Smooth muscle cell of the brain vasculature (primary cell): ENCODE measurements at places on chromosomes 13 and 19.

- no peak for DNase-seq
Measured at GRCh38 chr19:52020506-52020905, 7.7 kb downstream of the ZNF614 start.

GRCh38 chr13:89097994-89098393 is 1426.8 kb downstream of the SLITRK5 start:
- no peak for DNase-seq

DNA sequence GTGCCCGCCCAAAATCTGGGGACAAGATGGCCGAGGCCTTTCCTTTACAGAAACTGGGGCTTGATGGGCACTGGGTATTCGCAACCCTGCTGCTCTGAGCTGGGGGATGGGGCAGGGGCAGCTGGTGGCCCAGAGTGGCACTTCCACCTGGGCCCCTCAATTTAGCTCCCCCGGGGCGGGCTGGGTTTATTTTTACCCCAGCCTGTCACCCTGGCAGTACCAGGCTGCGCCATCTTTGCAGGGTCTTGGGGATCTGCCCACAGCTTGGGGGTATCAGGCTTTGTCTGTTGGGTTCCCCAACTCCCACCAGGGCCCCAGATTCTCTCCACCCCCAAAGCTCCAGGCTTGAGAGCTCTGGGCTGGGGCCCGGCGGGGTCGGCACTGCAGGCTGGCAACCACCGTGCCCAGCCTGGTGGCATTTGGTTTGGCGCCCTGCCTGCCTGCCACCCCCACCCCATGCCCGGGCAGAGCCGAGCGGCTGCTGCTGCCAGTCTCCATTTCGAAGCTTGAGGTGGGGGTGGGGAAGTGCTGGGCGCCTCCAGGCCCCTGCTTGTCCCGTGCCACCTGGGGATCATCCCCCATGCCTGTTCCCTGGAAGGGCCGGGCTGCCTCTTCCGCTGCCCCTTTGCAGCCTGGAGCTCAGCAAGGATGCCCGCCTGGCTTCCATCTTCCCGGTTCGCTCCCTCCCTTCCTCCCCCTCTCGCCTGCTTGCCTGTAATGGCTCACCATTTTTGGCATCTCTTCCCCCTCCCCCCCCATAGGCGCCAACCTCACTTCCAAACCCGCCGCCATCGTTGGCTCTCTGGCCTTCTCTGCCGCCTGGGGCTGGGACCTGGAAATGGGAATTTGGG is 11.4 kb downstream of the NFIX start:
- no peak for DNase-seq

- no peak for DNase-seq
Measured at GRCh38 chr19:28485292-28485691, 727.7 kb downstream of the UQCRFS1 start.

DNA sequence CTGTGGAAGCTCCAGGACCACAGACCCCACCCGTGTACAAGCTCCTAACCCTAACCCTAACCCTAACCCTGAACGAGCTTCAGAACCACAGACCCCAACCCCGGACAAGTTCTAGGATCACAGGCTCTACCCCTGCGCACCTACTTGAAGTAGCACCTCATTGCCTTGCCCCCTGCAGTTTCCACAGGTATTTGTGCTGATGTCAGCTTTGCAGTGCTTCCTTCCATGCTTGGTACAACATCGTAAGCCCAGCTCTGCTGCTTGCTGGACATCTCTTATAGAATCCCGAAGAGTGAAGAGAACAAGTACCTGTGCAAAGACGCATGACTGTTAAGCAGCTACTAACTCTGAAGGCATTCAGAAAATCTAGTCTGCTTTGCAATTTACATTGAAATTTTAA is 20.7 kb upstream of the CDC16 start:
- DNase-seq = no peak

DNA sequence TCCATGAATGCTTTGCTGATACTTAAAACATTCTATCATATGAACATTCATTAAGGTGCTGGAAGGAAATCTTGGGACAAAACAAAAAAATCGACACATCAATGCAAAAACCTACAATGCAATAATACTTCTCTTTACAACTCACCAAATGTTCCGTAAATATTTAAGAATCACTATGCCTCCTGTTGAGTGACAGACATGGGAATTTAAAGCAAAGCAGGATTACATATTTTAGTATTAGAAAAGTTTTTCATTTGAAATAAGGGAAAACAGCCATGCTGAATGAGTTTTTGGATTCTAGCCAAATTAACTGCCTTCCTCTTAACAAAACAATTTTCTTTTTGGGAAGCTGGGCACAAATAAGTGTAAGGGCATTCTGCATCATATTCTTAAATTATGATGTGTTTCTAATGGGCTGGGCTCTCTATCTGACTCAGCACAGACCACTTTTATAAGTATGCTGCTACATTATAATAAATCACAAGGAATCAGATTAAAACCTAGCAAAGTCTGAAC is 93.7 kb downstream of the RBM26 start:
- no peak for DNase-seq

GRCh38 chr13:114015111-114015968 is 41.5 kb upstream of the C13orf46 start:
- no peak for DNase-seq

GRCh38 chr19:44808463-44809371 is at the start of gene BCAM:
BCAM (plus strand) TSS chr19:44809103; CDS start chr19:44809125, 22 bp downstream.
- no peak for DNase-seq

DNA sequence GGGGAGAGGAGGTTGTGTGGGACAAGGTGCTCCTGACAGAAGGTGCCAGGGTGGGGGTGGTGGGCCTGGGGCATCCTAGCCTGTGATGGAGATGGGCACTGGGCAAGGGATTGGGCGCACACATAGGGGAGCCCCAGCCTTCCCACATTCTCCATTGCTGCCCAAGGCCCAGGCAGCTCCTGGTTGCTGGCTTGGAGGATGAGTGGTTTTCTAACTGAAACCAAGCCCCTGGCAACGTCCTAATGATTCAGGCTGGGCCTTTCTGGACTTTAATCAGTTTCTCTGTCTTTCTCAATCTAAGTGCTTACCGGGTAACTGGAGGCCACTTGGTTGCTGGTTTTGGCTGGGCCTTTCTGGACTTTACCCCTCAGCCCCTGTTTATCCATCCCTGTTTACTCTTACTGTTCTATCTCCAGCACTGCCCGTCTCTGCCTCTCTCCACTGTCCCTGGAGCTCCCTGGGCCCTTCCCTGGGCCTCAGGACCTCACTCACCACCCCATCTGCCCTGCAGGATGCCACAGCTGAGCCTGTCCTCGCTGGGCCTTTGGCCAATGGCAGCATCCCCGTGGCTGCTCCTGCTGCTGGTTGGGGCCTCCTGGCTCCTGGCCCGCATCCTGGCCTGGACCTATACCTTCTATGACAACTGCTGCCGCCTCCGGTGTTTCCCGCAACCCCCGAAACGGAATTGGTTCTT is 354 bp downstream of the CYP4F3 start:
- no peak for DNase-seq

GRCh38 chr19:45613926-45614725 is 12.1 kb upstream of the GPR4 start:
- peak; percentile 57 for DNase-seq

DNA sequence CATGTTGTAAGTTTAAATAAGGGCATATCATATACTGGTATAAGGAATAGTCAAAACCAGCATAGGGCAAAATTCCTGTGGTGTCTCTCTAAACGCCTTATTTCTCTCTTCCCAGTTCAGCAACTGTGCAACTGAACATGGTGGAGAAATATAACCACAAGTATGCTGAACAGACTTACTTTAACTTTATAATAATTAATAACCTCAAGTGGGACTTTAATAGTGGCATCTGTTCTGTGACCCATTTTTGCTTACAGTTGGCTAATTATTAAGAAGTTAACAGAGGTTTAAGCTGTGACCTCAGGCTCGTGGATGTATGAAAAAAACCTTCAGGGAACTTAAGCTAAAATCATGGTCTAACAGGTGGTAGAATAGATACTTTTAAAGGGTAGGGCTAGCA is 54.3 kb downstream of the MICU2 start:
- DNase-seq = no peak

DNA sequence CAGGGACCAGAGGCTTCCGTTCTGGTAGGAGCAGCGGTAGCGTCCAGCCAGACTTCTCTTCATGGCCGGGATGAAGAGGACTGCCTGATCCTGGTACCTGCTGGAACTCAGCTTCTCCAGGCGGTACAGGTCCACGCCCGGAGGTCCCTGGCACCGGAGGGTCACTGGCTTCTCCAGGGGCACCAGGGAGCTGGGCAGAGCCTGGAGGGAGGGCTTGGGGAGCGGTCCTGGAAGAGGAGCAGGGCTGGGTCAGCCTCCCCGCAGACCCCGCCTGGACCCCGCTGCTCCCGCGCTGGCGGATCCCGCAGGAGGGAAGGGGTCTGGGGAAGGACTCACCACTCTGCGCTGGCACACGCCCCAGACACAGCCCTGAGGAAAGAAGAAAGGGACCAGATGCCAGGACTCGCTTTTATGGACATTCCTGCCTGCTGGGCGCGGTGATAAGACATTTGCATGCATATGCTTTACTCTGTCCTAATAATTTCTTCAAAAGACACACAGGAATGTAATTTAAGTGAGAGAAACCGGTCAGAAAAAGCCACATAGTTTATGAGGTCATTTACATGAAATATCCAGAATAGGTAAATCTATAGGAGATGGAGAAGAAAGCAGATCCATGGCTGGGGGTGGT is 5.8 kb downstream of the GP6 start:
- DNase-seq = no peak

DNA sequence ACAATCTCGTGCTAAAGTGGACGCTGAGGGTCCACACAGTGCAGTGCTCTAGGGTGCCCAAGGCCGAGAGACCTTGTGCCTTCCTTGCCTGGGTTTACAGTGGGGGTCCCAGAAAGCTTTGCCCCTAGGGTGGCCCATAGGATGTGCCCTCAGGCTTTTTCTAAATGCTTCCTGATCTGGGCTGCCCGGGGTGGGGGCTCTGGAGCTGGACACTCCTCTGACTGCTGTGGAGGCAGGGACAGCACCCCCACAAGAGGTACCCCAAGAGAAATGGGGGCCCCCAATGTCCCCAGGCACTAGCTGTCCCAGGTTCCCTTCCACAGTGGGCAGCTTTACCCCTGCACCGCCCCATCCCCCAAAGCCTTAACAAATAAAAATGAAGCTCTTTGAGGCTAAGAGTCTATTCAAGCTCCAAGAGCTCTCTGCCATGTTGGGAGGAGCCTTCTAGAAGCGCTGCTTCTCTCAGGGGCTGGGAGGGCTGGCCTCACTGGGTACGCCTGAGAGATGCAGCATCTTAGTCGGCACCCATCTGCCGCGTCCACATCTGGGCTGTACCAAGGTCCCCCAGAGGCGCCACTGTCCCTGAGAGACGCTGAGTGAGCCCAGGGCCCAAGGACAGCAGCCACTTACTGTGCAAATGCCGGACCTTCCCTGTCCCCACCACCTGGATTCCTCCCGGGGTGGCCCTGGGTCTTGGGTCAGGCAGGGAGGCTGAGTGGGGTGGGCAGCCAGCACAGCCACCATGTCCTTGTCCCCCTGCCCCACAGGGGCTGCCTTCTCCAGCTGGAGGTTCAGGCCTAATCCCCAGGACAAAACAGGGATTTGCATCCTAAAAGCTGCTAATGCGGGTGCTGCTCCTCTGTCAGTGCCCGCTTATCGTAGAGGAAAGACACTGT is 27.4 kb downstream of the CEBPA start:
- DNase-seq = no peak

DNA sequence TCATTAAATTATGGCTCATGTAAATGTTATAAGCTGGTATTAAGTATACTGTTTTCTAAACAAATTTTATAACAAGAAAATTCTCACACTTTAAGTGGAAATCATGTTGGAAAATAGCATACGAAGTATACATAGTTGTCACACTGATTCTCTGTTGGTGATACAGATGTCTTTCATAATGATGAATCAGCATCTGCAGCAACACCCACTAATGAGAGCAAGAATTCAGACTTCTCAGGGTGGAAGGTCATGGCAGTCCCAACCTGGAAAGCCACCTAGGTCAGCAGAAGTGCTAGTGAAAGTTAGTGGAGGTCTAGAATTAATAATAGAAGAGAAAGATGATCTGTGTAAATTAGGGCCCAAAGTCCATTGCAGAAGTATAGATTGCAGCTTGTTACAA is 719.7 kb upstream of the MIR17HG start:
- DNase-seq = no peak

- no peak for DNase-seq
Measured at GRCh38 chr19:28612275-28612769, 600.6 kb downstream of the UQCRFS1 start.

DNA sequence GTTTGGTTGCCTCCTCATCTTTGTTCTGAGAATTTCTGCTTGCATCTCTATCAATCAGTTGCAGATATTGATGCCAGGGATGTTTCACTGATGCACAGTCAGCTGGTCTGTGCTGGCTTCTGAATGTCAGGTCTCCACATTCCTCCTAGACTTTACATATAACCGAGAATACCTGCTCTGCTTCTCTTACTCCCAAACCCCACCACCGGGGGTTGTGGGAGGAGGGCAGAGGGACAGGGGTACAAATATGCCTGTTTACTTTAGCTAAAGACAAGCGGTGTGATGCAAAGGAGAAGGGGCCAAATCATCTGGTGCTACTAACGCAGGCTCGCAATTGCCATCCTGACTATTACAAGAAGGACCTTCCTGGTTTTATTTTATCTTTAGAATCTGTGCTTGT is 17.4 kb upstream of the KLHL1 start:
- no peak for DNase-seq

DNA sequence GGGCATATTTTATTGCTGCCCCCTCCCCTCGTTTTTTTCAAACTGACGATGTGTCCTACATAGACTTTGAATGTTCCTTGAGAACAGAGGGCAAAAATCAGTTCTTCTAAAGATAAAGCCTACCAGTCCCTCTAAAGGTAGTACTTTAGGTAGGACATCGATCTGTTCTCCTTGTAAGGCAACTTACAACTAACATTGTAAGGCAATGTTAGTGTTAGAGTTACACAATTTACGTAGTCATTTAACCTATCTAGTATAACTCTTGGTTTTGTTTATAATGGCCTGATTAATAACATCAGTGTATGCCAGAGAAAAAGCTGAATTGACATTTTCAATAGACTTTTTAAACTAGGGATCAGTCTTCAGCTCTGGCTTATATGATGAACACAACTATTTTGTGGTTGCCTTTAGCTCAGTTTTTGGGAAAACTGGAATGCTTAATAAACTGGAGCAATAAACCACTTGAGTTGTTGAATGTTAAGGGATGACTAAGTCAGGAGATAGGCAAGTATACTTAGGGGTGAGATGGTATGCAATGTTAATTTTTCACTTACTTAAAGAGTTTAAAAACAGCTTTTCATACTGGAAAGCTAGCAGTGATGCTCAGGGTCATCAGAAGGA is 2.2 kb downstream of the NDFIP2 start:
- no peak for DNase-seq

DNA sequence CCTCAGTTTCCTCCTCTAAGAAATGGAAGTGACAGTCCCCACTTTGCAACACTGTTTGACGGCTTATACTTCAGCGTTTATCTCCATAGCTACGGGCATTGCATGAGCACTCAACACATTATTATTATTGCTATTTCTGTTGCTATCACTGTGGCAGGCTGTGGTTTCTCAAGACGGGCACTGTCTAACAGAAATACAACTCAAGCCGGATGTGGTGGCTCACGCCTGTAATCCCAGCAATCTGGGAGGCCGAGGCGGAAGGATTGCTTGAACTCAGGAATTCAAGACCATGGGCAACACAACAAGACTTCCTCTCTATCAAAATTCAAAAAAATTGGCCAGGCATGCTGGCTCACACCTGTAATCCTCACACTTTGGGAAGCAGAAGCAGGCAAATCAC is 4.9 kb upstream of the ZSWIM4 start:
- no peak for DNase-seq
